ENCODE measurements at places on chromosomes 2 and 18.

GRCh38 chr2:25473758-25474340, 132.1 kb upstream of the DNMT3A start:
- no peak for DNase-seq

DNA sequence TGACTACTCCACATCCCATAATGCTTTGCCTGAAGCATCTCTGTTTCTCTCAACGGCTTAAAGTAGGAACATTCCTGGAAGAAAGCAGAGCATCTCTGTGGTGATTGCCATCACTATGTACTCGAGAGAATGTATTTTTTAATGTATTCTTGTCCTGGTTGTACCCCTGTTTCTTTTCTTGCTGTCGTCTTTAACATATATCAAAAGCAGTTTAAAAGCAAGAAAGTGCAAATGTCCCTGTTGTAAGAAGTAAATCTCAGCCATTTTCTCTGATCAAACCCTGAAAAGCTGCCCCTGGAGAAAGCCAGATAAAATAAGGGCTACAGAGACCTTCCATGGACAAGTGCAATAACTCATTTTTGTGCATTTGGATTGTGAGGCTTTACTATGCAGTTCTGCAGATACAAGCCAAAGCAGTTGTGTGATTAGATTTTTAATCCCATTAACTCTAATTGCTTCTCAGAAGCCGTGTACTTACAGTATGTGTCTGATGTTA, 70.8 kb downstream of the XIRP2 start:
- DNase-seq, result no peak

DNA sequence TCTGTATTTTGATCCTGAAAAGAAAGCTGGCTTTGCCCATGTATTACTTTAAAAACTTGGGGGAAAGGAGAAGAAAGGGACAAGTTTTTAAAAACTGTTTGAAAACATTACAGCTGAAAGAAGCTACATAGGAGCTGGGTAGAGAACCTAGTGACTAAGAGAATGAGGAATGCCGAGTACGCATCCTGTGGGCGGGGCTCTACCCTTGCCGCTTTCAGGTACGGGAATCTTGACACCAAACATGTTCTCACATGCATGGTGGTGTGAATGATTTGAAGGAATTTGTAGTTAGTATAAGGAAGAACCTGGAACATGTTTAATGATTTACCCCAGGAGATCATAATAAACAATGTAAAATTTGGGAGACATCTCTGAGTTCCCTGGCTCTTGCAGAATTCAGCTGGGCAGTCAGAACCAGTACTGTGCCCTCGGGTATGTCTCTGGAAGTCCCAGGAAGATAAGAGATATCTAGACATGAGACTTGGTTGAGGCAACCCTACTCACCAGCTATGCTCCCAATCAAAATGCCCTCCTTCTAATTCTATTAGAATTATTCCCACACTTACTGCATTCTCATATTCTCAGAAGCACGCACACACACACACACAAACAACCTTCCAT, 16.5 kb upstream of the TGFA start:
- DNase-seq, result no peak

- DNase-seq, result no peak
These were observed 206.2 kb downstream of the ARL4C start for GRCh38 chr2:234290671-234291070.

DNA sequence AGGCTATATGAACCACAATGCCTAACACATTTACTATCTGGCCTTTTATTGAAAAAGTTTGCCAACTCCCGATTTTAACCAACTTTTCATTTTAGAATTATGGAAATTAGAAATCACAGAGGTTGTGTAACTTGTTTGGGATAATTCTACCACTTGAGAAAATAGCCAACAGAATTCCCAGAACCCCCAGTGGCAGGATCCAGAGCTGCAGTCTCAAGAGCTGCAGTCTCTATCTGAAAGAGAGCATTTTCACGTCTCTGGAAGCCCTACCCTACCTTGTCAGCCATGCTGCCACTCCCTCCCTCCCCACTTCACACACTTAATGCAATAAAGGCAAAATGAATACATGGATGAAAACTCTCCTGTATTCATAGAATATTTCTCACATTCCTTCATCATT, 23.4 kb upstream of the TSPYL6 start:
- DNase-seq, result no peak

DNA sequence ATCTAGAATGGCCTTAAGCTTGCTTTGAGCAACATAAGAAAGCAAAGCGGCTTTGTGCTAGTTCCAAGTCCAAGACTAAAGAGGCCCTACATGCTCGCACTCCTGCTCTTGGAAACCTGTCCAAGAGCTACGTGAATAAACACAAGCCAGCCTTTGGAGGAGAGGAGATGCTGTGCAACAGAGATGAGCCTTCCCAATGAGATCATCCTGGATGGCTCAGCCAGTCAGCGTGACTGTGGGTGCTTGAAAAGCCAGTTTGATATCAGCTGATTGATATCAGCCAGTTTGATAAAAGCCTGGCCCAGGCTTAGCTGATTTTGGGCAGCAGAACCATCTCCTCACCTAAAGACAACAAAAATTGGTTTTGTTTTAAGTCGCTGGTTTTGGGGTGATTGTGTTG, 481.0 kb upstream of the DSEL start:
- no peak for DNase-seq

- no peak for DNase-seq
These were observed 18.5 kb upstream of the POLI start for GRCh38 chr18:54250846-54251261.

GRCh38 chr2:112304298-112304941, 29.0 kb downstream of the ZC3H6 start:
- no peak for DNase-seq

GRCh38 chr18:62323483-62324180, 1.5 kb upstream of the TNFRSF11A start:
- DNase-seq, result no peak

GRCh38 chr2:218557941-218558340, 10.2 kb downstream of the USP37 start:
- no peak for DNase-seq

- no peak for DNase-seq
These were observed 13.3 kb downstream of the DNAJC27 start for GRCh38 chr2:24958411-24958935.

DNA sequence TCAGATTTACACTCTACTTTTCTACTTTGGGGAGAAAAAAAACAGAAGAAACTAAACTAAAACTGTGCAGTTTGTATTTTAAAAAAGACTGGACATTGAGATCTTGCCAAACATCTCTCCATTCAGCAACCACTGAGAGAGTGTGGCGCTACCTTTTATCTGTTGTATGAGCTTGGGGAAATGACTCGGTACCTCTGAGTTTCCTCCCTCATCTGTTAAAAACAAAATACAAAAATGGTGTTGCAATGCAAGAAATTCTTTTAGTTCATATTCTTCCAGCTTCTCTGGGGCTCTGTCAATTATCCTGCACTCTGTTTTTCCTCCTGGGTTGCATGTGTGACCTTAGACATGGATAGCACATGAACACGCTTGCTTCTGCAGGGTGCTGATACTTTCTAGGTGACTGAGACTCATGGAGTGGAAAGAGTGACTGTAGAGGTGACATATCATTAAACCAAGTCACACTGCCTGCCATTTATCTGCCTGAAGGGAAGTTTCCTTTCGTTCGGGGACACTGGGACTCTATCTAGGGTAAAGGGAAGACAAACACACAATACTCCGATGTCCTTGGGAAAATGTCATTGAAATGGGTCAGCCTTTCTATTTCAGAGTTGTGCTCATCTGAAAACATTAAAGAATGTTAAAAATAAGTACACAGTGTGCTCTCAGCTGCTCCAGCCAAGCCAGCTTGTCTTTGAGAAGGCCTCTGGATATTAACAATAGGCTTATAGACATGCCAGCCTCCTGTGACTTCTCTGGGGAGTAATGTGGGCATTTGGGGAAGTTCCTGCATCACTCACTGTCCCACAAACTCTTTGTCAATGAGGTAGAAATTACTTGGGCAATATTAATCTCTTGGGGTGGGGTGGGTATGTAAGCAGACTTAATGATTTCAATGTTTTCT, 91.4 kb downstream of the TRIB2 start:
- DNase-seq, result no peak

GRCh38 chr2:223418604-223419199, 183.5 kb downstream of the SCG2 start:
- DNase-seq, result no peak

DNA sequence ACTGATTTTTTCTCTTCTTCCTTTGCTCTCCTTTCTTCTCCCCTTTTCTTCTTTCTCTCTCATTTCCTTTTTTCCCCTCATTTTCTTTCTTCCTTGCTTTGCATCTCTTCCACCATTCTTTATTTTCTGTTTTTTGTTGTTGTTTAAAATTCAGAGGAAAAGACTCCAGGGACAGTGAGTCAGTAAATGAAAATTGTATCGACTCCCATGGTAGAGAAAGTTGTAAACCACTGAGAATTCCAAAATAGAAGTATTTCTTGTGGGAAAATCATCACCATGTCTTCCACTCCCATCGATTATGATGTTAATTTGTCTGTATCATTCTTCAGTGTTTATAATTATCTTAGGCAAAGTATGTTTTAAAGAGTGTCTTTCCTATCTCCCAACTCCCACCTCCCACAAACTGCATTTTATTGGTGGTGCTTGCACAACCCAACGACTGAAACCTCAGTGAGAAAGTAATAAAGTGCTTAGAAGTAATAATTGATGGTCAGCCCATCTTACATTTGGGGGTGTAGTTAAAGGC, 134.3 kb downstream of the IRS1 start:
- DNase-seq, result no peak

DNA sequence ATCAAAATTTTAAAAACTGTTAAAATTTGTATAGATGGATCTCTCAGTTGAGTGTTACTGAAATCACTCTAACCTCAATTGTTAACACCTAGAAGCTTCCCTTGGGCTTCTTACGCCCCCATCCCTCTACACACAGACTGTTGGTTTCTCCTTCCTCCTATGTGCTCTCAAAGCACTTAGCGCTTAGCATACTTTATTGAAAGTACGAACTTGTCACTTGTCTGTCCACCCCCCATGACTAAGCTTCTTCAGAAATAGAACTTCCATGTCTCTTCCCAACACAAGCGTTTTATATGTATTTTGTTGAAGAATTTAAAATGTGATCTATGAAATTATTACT, 441 bp downstream of the MPHOSPH10 start:
- no peak for DNase-seq

- peak; percentile 31 for DNase-seq
These were observed 86.4 kb upstream of the HK2 start for GRCh38 chr2:74747411-74748080.

DNA sequence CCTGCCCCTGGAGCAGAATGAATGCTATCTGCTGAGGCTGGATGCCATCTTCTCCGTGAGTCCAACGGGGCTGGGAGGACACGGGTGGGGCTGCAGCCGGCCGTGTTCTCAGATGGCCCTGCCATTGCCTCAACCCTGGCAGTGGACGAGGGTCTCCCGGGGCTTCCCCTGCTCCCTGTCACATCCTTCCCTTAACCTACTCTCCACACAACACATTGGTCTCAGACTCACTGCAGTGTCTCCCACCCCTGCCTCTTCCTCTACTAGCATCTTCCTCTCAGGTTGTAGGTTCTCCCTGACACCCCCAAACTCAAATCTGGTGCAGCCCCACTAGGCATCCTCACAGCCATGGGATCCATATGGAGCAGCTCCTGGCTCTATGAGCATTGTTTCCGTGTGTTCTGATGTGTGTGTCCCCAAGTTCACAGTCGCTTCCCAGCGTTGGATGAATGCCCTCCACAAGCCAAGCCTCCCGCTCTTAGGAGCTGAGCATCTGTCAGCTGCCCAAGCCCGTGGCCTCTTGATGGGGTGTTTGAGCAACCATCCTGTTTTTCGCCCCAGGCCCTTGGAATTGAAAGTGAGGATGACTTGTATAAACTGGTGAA, 27.8 kb downstream of the OTOF start:
- DNase-seq, result no peak

- DNase-seq, result no peak
These were observed 18.4 kb downstream of the HDAC4 start for GRCh38 chr2:239382384-239382880.

DNA sequence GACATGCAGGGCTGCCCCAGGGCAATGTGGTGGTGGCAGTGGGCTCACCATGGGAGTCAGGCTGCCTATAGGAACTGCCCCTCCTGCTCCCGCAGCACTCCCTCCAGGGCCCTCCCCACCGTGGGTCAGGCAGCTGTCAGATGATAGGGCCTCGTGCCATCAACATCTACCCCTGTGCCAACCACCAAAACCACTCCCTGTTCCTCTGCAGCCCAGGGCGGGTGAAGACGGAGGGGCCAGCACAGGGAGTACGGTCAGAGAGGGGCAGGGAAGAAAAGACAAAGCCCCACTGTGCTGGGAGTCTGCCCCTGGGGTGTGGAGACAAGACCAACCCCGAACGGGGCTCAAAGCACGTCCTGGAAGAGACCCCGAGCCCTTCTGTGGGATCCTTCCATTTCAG, 97.4 kb downstream of the TNS1 start:
- no peak for DNase-seq

GRCh38 chr2:39141334-39142271, 20.8 kb upstream of the SOS1 start:
- no peak for DNase-seq

- no peak for DNase-seq
These were observed 78.8 kb upstream of the FZD5 start for GRCh38 chr2:207848545-207848928.

All from T1000 (cell line).